ENCODE measurements at places on chromosomes 2 and 18.

DNA sequence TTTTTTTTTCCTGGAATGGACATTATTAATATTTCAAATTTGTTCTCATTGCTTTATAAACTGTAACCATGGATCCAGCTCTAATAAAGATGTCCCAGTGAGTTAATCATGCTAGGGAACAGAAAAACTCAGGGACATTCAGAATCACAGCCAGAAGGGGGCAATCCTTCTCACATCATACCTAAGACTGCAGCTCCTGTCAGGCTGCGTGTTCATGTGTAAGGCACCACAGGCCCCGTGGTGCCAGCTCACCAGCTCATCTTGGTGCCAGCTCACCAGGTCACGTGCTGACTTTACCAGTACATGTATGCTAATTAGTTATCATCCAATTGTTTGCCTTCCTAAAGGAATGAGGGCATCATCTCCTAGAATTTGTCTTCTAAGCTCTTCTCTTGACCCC, 84.7 kb upstream of the NEDD4L start:
- DNase-seq: no peak

- DNase-seq: no peak
These were observed 316.8 kb upstream of the KCNH7 start for GRCh38 chr2:163155279-163155883.

DNA sequence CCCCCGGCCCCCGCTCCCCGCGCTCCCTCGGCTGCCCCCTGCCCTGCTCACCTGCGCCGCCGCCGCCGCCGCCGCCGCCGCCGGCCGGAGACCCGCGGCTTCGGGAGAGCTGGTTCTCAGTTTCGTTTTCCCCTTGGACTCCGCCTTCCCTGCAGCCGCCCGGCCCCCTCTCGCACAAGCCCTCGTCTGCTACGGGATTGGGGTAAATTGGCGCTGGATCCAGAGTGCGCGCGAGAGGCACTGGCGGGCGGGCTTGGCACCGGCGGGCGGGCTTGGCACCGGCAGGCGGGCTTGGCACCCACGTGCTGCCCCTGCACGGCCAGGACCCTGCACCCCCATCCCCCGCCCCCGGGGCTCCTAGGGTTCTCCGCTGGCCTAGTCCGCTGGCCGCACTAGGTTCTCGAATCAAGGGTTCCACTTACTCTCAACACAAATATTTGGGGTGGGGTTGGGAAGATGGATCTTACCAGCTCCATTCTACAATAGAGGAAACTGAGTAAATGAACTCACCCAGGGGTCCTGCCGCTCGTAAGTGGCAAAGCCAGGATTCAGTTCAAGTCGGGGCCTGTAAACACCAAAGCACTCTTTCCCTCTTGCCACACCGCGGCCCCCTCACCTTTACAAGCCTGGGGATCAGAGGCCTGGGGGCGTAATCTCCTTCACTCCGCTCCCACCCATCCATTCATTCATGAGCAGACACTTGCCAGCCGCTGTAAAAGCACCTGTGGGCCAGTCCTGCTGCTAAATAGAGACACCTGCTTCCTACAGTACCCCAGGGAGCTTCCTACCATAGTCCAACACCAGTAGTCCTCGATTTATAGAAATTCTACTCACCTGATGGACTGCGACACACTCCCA, at the start of gene EIF2AK2:
TSS of gene EIF2AK2 (minus strand) at position 124 of the 858 bp plus-strand sequence. CDS start 9,174 bp downstream, outside the sequence.
- peak; percentile 50 for DNase-seq

DNA sequence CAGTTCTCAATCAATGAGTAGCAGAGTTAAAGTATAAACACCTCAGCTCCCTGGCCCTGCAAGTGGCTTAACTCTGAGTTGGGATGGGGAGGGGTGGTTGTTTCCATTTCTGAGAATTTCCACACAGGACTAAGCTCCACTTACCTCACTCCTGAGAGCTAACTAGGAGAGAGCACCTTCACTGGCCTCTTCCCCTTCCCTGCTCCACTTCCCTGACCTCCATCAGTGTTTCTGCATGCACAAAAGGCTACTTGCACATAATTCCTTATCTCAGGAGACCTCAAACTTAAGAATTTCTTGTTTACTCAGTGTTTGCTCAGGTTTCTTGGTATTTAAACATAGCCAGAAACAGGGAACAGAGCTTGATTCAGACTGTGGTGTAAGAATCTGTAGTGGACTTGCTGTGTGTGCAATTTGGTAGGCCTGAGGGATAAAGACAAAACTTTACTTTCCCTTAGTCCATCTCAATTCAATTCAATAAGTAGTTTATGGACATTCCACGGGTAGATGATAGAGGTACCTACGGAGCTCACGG, 97.2 kb downstream of the PID1 start:
- no peak for DNase-seq

GRCh38 chr18:5237083-5237722, 40.1 kb upstream of the AKAIN1 start:
- no peak for DNase-seq

DNA sequence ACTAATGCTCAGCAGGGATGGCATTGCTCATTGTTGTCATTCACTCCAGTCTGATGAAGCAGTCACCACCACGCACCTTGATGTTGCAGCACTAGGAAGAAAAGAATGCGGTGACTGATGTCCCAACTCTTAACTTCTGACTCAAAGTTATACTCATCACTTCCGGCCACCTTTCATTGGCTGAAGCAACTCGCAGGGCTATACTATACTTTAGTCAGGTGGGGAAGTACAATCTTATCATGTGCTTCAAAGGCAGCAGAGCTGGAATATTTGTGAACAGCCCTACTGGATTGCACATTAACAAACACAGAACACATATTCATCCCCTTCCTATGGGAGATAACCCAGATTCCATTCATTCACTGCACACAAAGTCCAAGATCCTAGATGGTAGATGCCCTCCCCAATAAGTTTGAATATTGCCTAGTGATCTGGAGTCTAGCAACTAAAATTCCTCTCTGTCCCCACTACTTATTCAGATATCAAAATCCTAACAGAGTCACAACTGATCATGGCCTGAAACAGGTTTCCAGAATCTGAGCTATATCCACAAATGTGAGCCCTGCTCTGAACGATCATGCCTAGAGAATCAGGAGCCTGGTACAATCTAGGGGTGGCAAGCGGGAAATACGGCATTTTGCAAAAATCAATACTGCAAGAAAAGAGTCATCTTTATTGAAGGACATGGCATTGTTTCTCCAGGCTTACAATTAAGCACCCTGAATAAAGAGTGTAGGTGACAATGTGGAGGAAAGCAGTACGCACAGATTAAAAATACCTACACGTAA, 3.4 kb upstream of the SPATS2L start:
- no peak for DNase-seq

DNA sequence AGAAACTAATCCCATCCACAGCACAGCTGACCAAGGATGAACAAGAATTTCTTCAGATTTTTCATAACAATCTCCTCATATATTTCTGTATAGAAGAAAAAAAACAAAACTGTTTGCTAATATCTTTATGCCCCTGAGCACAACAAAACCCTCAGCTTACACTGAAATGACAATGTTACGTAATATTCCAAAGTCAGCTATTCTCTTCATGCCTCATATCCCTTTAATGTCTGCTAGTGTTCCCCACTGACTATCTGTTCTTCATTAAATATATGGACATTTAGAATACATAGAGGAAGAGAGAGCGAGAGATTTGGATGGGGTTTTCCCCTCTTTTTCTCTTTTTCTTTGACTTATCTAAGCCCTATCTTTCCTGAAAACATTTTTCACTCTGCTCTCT, 87.9 kb upstream of the GULP1 start:
- no peak for DNase-seq

DNA sequence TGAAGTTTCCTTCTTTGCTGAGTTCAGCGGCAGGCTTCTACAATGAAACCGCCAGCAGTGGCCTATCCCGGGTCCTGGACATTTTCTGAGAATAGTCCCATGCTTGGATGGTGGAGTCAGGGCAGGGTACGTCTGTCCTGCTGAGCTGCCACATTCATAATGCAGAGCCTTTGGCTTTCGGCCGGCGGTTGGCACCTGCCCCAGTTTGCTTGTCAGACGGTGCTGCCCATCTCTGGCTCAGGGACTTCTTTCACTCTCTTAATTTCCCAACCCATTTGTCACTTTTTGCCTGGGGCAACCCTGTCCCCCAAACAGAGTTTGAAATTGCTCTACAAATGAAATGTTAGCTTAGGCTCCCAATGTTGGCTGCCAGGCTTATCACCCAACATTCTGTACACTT, 57.2 kb downstream of the SOX11 start:
- no peak for DNase-seq

DNA sequence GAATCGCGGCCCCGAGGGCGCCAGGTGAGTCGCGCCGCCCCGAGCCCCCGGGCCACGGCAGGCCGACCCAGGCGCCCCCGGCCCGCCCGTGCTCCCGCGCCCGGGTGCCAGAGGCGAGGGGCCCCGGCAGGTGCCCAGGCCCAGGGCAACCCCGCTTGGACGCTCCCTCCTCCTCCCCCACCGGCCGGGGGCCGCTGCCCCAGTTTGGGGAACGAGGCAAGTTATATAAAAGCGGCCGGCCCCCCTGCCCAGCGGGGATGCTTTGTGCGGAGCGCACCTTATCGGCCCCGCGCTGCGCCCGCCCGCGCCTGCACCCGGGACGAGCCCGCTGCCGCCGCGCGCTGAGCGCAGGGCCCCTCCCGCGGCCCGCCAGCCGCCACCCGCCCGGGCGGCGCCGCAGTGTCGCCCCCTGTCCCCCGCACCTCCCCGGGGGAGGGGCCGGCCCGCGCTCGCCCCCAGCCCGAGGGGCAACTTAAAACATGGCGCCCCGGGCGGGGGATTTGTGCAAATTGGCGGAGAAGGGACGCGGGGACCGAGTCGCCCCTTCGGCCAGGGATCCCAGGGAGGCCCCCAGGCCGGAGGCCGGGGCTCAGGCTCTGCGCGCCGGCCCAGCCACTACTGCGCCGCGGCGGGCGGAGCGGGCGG, 639 bp downstream of the EPB41L3 start:
- no peak for DNase-seq

GRCh38 chr2:175170659-175171304, 2.8 kb upstream of the ATF2 start:
- DNase-seq: no peak

DNA sequence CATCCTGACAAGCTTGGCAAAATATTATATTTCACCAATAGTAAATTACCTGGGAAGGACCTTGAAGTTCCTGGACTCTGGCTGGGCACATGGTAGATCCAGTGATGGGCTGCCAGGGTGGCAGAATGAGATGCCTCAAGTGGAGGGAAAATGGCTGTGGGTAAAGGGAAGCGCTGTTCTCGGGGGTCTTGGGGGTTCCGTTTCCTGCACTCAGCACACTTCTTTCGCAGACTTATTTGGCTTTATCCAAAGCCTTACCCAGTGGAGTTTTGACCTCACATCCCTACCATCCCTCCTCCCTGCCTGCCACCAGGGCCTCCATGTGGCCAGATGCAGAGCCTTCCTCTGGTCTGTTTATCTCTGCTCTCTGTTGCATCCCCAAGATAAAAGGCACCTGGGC, 654.9 kb upstream of the HS6ST1 start:
- no peak for DNase-seq

- DNase-seq: no peak
These were observed 72.9 kb upstream of the RPL31 start for GRCh38 chr2:100929147-100929546.

GRCh38 chr2:178819147-178819875, 12.1 kb upstream of the TTN start:
- DNase-seq: no peak

DNA sequence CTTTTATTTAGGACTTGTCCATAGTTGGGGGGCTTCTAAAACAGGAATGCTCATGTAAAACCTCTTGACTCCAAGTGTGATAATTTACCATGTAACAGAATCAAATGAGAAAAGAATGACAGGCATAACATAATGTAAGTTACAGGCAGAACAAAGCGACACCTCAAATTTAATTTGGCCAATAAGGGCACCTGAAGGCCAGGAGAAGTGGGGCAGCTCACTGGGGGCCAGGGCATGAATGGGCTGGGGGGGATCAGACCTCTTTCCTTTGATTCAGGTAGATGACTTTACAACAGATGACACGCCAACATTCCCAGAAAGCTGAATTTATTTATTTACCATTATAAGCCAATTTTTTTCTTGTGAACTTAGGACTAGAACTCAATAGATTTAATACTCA, 14.5 kb downstream of the MOCOS start:
- no peak for DNase-seq

DNA sequence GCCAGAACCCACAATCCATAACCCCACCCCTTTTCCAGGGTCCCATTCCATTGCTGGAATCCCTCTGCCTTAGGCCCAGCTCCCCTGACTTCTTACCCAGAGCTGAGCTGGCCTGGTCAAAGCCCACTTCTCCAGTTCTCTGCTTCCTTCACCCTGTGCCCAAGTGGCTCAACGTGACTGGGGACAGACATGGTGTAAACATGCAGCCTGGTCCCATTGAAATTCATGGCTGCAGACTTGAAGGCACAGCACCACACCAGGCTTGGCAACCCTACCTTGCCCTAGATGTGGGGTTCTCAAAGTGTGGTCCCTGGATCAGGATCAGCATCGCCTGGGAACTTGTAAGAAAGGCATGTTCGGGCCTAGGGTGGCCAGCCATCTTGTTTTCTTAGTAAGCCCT, 3.7 kb downstream of the HS1BP3 start:
- DNase-seq: no peak

GRCh38 chr2:239264838-239265651, 135.8 kb downstream of the HDAC4 start:
- peak; percentile 17 for DNase-seq

GRCh38 chr2:215755641-215756345, 257.6 kb downstream of the MREG start:
- DNase-seq: no peak

- no peak for DNase-seq
These were observed 657.1 kb upstream of the SOX11 start for GRCh38 chr2:5035057-5035488.

- no peak for DNase-seq
These were observed 6.0 kb downstream of the GALM start for GRCh38 chr2:38671946-38672345.

DNA sequence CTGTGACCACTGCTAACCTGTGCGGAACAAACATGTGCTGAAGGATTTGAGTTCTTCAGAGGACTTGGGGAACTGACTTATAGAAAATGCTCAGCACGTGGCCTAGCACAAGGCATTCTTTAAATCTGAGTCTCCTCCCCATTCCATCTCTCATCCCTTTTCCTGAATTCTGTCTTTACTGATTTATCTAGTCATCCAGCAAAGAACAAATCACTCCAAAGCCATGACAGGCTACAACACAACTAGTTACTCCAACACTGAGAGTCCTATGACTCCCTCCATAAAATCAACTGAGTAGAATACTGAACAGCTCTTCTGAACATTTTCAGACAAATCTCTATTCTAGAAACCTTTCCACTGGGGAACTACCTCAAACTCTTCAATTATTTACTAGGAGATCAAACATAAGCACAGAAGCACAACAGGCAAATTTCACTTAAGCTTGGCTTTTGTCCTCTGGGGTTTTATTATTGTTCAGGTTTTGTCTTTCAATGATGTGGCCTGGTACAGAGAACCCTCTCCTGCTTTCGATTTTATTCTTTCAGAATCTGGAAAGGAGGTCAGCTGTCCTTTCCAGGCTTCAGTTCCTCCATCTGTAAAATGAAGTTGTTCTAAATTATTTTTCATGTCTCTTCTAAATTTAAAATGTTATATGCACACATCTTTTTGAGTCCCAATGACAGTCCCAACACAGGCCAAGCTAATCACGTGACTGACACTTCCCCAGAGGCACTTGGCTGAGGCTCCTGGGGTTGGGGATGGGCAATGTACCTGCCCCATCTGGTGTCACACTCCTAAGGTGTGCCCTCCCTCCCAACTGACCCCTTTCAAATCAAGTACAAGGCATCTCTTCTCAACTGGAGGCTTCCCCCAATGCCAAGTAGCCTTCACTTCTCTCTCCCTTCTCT, 31.8 kb downstream of the RNU4ATAC start:
- no peak for DNase-seq

Measured in stimulated activated CD8-positive, alpha-beta memory T cell treated with anti-CD3 and anti-CD28 coated beads, Interleukin-4, amount 100 ng/mL, for 1 hour (primary cell).